Left ventricle myocardium inferior (tissue), 1 donor: ENCODE measurements at places on chromosomes 13 and 19. TPM values are rescaled to one million over a fixed set of nuclear protein-coding genes. Genes with fewer than 3 reads are reported as not detected.

DNA sequence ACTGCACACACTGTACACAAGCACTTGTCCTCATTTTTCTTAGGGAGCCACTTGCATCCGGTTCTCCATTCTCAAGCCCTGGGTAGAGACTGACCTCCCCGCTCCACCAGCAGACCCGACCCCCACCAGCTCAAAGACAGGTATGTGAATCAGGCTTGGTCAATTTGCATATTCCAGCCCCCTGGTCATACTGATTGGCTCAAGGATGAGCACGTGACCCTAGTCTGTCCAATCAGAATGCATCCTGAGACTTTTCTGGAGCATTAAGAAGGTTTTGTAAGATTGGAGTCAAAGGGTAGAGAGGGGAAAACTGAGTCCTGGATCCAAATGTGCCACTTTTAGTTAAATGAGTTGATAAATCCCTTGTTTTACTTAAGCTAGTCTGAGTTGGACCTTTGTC is 34.1 kb downstream of the NOTCH3 start:
- no peak for DNase-seq
- no peak overlapping the region for H3K4me3 ChIP-seq
- H3K27me3 ChIP-seq, result peaks cover 11% of the 10 kb centered on the region
- H3K27ac ChIP-seq, result no peak overlapping the region

DNA sequence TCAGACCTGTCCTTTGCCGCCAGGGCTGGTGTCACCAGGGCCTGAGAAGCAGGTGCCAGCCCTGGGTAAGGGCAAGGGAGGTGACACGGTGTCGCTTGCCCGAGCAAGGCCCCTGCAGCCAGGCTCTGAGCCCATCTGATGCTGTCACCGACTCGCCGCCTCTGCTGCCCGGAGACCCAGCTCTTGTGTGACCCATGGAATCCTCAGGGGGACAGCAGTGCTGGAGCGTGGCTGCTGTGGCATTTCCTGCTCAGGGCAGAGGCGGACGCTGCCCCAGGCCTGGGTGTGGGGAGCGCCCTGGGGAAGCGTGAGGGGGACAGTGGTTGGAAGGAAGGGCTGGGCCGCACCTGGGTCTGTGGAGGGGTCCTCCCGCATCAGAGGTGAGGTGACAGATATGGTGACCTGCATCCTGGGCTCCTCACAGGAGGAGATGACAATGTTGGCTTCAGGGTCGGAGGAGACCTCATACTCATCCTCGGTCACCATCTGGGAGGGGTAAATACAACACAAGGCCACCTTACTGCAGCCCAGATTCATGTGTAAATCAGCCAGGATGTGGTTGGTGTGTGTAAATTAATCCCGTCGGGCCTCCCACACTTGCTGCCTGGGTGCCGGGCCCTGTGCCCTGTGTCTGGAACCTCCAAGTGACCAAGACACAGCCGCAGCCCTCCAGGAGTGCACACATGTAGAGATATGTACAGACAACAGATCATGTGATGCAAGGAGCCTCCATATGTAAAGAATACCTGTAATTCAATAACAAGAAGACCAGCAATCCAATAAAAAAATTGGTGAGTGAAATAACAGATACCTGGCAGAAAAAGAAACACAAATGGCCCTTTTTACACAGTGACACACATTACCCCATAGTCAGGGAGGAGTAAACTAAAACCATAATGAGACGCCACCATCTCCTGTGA is 27.6 kb upstream of the MATK start:
- peaks cover 30% of the 10 kb centered on the region for H3K4me1 ChIP-seq
- no peaks in the 10 kb centered on the region for H3K36me3 ChIP-seq
- no peak for DNase-seq
- H3K4me3 ChIP-seq, result no peak overlapping the region
- peaks cover 16% of the 10 kb centered on the region for H3K27me3 ChIP-seq

DNA sequence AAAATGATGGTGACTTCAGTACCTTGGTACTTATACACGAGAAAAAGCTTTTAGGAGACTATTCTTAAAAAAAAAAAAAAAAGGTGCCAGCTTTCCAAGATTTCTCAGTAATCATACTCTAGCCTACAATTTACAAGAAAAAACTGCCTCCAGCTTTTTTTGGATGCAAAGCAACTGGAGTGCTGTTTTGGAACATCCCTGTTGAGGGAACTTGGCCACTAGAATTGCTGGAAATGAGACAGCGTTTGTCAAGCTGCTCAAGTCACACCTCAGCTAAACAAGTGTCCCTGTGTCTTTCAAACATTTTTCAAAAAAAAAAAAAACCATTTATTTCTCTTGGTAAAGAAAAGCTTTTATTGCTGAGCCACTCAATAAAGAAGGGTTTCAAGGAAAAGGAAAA is 413.1 kb upstream of the ARGLU1 start:
- H3K4me1 ChIP-seq, result no peaks in the 10 kb centered on the region
- DNase-seq, result no peak
- no peaks in the 10 kb centered on the region for H3K36me3 ChIP-seq
- no peak overlapping the region for H3K4me3 ChIP-seq
- no peaks in the 10 kb centered on the region for H3K27me3 ChIP-seq

DNA sequence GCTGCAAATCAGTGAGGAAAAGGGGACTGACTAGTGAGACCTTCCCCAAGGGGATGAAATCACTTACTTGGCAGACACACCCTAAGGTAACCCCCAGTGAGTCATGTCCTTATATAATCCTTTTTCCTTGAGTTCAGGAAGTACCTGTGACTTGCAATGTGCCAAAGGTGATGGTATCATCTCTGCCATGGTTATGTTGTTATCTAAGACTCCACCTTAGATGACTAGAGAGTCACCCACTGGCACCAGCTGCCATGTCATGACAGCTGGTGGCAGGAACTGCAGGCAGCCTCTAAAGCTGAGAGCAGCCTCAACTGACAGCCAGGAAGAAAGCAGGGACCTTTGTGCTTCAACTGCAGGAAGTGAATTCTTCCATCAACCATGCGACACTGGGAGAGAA is 12.5 kb downstream of the PBX4 start:
- H3K4me3 ChIP-seq, result no peak overlapping the region
- H3K27ac ChIP-seq, result no peak overlapping the region
- DNase-seq, result no peak

DNA sequence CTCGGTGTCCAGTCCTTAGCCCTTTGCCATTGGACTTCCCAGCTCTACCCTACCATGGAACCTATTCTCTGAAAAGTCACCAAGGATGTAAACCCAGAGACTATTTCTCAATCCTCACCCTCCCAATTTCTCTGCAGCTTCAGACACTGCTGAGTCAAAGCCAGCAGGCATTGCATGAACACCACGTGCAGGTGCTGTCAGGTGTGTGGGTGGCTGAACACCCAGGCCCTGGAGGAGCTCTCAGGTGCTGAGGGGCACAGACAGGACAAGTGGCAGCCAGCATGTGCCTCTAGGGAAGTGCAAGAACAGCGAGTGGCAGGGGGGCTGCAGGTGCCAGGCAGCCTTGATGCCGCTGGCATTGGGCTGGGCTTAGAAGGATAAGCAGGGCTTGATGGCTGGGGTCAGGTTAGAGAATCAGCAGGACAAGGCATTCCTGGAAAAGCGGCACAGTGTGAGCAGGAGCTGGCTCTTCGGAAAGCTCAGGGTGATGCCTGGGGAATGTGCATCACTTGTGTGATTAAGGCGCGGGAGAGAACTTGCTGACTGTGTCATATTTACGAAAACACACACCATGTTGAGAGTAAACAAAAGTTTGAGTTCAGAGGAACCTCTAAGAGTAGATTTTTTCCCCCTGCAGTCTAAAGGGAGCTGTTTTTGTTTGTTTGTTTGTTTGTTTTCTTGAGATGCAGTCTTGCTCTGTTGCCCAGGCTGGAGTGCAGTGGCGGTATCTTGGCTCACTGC is 83.8 kb downstream of the LNX2 start:
- peaks cover 9% of the 10 kb centered on the region for H3K4me1 ChIP-seq
- no peaks in the 10 kb centered on the region for H3K36me3 ChIP-seq
- H3K27me3 ChIP-seq, result no peaks in the 10 kb centered on the region
- no peak for DNase-seq
- H3K4me3 ChIP-seq, result no peak overlapping the region
- H3K27ac ChIP-seq, result no peak overlapping the region

BCAM gene
- total RNA-seq, result 91.9 TPM

IL17D gene
- 1.2 TPM for total RNA-seq
